ENCODE measurements at places on chromosomes 12 and 14.
A peak's percentile ranks its signal among the peaks of the same experiment; 100 is the strongest.

- no peak for DNase-seq
Observed at GRCh38 chr14:63941023-63941422, 88.2 kb downstream of the SYNE2 start.

DNA sequence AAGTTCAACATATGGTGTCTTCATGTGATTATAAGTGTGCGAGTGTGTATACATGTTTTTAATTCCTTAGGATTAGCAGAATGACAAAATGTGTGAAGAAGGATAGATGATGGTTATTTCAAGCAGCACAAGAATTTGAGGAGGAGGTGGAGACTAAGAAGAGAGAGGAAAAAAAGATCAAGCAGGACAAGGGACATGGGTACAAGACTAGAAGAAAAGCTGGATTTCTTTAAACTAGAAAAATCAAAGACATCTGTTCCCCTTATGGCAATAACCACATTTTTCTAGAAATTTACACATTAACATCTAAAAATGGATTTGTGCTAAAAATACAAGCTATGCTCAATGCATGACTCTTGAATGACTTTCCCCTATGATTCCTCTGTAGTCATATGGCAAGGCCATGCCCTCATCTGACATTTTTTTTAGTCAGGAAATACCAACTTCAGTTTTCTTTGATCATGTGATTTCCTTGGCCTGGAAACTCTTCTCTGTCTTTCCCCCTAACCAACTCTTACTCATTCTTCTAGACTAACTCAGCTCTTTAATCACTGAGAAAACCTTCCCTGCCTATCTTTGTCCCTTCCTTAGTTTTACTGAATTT is 435.8 kb downstream of the NRXN3 start:
- DNase-seq, result peak; percentile 93

DNA sequence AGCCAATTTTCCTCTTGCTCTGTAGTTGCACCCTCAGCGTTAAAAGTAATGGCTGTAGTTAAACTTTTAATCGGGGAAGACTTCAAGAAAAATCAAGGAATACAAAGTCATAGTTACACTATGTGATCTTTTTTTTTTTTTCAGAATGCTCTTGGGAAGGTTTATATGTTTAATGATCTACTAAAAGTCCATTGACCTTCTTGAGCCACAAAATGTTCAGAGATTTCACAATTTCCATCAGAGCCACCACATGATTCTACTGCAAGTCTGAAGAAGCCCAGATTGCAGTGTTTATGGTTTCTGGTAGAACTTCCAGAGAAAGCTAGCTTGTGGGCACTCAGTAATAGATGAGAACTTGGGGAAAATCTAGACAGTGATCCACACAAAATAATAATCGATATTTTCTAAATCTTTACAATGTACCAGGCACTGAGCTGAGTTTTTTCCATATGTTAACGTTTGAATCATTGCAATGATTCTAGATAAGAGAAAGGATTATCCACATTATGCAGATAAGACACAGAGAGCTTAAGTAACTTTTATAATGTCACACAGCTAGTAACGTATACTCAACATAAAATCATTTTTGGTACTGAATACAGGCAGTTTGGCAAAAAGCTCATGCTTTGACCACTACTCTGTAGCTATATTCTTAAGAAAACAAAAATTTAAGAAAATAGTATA is 38.3 kb downstream of the GYS2 start:
- no peak for DNase-seq

DNA sequence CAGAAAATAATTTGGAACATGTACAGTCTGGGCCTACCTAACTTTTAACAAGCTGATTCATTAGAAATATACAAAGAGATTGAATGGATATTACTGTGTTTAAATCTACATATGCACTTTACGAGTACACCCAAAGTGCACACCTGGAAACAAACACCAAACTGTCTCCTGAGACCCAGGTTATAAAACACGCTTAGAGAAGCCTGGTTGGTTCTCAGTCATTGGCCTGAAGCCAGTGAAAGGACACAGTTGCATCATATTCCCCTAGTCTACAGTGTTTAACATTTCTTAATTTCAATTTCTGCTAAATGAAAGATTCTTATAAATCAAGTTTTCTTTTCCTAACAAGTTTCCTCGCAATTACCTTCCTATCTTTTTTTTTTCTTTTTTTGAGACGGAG is 209.5 kb downstream of the FBXL14 start:
- DNase-seq, result no peak

GRCh38 chr12:68229956-68230355 is 4.3 kb upstream of the IL26 start:
- DNase-seq, result no peak

DNA sequence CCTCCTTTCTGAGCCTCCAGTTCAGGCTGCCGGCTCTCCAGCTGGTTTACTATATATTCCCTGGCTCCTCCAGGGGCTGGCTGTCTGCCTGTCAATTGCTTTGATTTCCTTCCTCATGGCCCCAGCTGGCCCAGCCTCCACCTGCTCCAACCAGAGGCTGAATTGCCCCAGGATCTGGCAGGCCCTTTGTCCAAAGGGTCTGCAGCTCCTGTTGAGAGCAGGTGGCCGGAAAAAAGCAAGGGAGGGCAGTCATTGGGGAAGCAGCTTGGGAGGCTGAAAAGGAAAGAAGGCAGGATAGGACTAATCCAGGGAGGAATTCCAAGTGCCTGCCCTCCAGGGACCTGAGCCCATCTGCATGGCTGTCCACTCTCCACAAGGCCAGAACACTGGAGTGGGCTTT is 25.3 kb downstream of the PAH start:
- DNase-seq, result no peak

- no peak for DNase-seq
Observed at GRCh38 chr14:22488522-22489243, 100.3 kb downstream of the DAD1 start.

DNA sequence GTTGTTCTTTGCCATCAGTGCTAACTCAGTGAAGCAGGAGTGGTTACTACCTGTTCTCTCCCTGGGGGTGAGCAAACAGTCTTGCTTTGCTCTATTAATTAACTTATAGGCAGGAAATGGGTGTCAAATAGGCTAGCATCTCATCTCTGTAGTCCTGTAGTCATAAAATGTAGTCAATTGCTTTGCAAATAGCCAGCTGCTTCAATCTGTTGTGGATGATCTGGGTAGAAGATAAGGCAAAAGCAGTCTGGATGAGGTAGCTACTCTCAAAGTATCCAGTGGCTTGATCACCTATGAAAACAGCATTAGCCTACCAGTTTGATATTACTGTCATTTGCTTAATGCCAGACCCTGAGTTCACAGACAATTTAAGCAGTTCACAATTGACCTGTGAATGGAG is 369.0 kb upstream of the TMTC1 start:
- DNase-seq, result no peak

- DNase-seq, result no peak
Observed at GRCh38 chr12:128155571-128155970, 111.4 kb upstream of the TMEM132C start.

GRCh38 chr12:55797068-55797467 is 20.5 kb downstream of the SARNP start:
- DNase-seq, result peak; percentile 59

GRCh38 chr12:40137252-40137651 is 31.4 kb upstream of the SLC2A13 start:
- DNase-seq, result peak; percentile 58

- DNase-seq, result no peak
Observed at GRCh38 chr14:67493092-67493717, 4.7 kb upstream of the TMEM229B start.

DNA sequence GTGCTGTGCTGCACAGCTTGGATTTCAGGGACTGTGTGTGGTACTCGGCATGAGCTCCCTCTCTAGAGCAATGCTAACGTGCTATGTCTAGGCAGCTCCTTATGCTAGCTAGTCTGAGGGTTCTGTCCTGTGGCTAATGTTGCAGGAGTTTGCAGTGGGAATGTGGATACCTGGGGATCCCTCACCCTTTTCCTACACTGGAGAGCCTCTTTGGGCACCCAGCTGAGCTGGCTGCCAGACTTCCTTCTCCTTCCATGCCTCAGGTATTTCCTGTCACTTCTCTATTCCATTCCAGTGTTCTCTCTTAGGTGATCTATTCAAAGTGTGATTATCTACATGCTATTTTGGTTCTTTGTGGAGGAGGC is 64.9 kb downstream of the FBXO33 start:
- DNase-seq, result no peak

- peak; percentile 86 for DNase-seq
Observed at GRCh38 chr12:59115526-59115925, 195.2 kb upstream of the LRIG3 start.

DNA sequence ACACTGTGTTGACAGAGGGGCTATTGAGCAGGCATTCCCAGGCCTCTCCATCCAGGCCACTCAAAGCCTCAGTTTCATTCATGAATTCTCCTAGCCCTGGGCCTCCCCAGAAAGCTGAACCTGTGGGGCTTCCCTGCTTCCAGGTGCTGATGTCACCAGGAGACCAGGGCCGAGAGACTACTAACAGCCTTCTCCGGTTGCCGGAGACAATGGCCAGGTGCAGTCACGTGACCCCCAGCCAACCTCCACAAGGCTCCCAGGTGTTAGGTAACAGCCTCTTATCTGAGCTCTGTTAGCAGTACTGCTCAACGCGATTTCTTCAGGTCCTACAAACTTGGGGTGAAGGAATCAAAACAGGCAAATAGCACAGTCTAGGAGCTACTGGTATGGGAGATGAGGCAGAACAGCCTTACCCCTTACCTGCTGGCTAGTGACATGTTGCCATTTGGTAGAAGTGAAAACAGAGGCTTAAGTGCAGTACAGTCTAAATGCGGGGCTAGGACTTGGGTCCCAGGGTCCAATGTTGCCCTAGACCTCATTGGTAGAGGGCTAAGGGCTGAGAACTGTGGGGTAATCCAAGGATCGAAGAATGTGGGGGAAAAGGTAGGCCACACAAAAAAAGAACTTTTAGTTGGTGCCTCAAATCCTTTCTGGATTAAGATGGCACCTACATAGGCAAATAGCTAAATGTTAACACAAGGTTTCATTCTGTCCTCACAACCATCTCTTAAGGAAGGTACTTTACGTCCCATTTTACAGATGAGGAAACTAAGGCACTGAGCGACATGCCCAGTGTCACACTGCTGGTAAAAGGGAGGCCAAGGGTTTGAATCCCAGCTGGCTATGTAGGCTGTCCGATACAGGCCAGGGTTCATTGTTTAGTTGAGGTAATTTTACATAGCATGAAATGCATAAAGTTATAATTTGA is 3.8 kb downstream of the CCDC88C start:
- DNase-seq, result no peak

All from GM23248 (cell line).